ENCODE measurements at places on chromosomes 12 and 14.

GRCh38 chr12:130485291-130486145 is 147.8 kb downstream of the PIWIL1 start:
- DNase-seq, result no peak

- no peak for DNase-seq
These were observed 15.3 kb upstream of the DGLUCY start for GRCh38 chr14:91098591-91098990.

DNA sequence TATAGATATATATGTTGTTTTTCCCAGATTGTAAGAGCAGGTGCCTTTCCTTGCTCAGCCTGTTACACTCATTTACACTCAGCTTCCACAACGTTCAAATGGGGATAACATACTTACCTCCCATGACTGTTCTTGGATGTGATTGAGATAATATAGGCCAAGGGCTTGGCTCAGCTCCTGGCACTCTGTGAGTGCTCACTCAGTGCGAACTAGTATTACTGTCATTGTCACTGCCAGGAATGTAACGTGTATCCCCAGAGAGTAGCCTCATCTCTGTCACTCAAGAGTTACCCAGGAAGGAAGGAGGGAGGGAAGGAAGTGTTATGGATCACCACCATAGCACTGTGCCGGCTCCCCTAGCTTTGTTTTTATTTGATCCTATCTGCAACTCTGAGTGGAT is 307.9 kb downstream of the PDZRN4 start:
- DNase-seq, result no peak

DNA sequence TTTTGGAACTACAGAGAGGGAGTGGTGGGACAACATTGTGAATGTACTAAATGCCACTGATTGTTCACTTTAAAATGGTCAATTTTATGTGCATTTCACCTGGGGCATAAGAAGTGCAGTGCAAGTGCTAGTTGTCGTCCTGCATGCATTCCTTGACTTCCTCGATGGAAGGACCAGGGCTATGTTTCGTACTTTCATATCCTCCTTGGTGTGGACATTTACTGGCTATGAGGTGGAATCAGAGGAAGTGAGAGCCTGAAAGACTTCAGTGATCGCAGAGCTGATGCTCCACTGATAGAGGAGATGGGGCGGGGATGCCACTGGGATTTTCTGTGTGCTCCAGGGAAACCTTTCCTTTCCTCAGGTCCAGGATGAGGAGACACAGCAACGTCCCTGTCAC is 54.1 kb upstream of the DDX11 start:
- no peak for DNase-seq

DNA sequence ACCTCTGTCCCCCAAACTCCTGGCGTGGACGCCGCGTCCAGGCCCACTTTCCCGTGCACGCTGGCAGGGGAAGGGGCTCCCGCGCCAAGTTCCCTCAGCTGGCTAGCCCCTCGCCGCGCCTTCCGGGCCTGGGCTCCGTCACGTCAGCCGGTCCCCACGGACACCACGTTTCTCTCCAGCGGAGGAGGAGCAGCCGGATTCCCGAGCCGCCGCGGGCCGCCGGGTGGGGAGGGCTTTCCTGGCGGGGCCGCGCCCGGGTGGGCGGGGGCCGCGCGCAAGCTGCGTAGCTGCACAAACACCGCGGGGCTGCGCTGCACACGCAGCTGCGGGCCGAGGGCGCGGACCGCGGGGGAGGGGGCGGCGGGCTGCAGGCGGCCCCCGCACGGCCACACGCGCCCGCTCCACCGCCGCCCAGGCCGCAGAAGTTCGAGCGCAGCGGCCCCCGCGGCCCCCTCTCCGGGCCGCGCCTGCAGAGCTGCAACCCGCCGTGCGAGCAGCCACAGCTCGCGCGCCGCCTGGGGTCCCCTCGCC is 45.1 kb upstream of the PNMA1 start:
- no peak for DNase-seq

DNA sequence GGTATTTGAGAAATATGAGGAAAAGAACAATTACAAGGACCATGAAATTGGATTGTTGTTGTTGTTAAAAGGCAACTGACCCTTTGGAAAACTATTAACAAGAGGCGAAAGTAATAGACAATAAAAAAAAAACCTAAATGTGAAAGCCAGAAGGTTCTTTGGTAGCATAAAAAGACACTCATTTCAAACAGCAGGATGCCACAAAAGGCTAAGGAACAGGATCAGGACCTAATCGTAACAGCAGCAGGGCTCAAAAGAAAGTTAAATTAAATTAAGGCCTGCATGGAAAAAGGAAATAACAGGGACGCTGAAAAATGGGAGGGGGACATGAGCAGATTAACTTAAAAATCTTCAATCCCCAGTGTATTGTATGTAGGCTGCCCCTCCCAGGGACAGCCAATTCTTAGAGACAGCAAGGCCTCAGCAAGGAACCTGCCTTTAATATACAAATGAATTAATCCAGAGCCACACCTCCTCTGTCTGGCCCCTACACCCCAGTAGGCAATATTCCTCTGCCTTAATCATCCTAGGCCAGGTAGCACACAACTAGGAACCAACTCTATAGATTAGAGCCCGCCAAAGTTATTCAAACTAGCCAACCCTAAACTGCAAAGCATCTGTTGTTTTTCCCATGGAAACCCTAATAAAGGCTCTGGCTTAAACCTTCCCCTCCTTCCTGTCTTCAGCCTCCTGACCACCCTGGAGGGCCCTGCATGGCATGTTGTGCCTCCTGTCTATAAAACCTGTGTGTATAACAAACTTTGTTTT is 28.4 kb upstream of the AP4S1 start:
- DNase-seq, result no peak

- DNase-seq, result no peak
These were observed 18.2 kb downstream of the BICDL1 start for GRCh38 chr12:120007272-120007671.

GRCh38 chr14:75987201-75987970 is 1.8 kb downstream of the IFT43 start:
- no peak for DNase-seq

DNA sequence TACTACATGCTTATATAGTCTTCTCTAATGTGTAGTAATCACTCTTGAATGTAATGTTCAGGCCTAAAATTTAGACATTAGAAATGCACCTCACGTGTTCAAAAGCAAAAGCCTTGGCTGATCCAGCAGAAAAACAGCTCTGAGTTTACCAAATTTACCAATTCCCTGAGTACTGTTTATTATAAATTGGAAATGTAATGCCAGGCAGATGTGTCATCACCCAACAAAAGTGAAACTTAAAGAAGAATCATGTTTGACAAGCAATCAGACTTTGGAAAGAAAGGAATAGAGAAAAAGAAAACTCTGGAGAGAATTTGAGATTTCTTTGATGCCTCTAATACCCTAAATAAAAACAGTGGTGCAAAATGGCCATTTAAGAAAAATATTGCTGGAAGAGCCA is 26.5 kb upstream of the STRAP start:
- no peak for DNase-seq

- no peak for DNase-seq
These were observed 396.4 kb downstream of the ZFP36L1 start for GRCh38 chr14:68396461-68396860.

- no peak for DNase-seq
These were observed 76.1 kb downstream of the ALG10B start for GRCh38 chr12:38392554-38393144.

DNA sequence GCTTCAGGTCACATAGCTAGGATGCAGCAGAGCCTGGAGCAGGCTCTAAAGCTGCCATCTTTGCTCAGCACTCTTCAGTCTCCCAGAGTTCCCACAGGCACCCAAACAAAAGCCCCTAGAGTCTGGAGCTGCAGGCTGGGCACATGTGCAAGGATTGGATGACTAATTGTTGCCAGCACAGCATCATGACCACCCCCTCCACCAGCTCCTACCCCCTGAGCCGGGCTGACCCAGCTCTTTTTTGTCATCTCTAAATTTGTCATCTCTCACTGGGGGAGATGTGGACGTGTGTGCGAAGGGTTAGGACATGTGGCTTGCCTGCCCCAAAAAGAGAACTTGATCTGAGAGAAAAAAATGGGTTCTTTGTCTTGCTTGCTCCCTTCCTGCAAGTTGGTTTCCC is 4.3 kb upstream of the MMP19 start:
- DNase-seq, result no peak

- no peak for DNase-seq
These were observed 273.9 kb downstream of the TRHDE start for GRCh38 chr12:72546106-72546505.

GRCh38 chr12:20097626-20098025 is 270.7 kb upstream of the PDE3A start:
- DNase-seq, result no peak

DNA sequence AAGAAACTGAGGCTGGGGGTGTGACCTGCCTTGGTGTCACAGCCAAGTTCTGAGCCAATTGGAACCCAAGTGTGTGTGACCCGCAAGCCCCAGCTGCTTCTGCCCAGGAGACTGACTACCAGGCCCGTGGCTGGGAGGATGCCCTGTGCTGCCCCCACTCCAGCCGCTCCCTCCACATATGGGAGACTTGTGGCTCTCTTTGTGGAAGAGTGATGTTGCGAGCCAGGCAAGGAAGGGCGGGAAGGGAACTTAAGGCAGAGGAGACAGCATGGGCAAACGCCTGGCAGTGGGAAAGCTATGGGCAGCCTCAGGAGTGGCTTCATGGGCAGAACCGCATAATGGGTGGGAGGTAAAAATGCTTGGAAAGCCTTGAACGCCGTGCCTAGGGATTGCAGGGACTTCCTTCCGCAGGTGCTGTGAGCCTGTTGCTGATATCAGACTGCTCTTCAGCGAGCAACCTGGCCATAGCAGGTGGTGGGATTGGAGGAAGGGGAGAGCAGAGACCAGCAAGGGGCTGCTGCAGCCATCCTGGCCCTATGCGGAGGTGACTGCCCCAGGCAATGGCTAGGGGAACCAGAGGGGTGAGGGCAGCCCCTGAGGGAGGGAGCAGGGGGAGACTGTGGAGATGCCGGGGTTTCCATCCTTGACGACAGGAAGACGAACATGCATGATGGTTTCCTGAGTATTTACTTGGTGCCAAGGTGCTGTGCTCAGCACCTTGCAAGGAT is 115.7 kb downstream of the LGMN start:
- no peak for DNase-seq

- DNase-seq, result no peak
These were observed 24.8 kb downstream of the CLECL1 start for GRCh38 chr12:9707864-9708808.

DNA sequence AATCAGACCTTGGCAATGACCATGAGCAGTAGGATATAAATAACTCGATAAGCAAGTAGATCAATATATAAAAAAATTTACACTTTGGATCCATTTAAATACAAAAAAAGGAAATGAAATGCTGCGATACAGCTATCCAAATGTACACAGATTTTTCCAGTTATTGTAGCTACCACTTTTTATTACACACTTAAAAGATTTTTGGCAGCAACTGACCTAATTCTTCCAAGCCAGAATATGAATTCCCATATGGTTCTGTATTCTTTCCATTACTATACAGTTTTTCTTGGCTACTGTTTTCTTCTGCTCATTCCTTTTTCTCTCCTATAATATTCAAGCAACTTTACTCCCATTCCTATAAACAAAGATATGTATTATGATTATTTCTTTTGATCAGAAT is 52.2 kb downstream of the TMTC1 start:
- DNase-seq, result no peak

GRCh38 chr12:97167598-97167997 is 260.5 kb downstream of the NEDD1 start:
- no peak for DNase-seq

- DNase-seq, result no peak
These were observed 29.2 kb upstream of the C14orf180 start for GRCh38 chr14:104550340-104550860.

DNA sequence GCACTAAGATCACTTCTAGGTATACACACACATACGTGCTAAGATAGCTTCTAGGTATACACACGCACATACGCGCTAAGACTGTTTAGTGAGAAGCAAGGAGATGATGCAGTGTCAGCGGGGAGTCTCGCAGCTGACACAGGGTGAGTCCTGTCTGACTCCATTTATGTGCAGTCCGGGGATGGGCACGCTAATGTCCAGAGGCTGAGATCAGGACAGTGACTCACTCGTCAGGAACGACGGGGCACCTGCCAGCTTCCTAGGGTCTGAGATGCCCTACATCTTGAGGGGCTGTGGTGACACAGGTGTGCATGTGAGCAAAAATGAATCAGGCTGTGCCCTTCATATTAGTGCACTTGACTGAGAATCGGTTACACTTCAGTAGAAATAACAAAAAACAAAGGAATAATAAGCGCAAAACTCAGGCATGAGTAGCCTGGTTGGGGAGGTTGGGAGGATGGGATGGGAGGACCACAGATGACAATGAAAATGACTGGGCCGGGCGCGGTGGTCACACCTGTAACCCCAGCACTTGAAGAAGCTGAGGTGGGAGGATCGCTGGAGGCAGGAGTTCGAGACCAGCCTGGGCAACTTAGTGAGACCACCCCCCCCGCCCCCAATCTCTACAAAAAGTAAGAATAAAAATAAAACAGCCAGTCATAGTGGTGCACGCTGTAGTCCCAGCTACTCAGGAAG is 29.1 kb upstream of the ULK1 start:
- no peak for DNase-seq

GRCh38 chr12:28180786-28181185 is 9.5 kb upstream of the CCDC91 start:
- no peak for DNase-seq

- DNase-seq, result no peak
These were observed 47.7 kb downstream of the MVK start for GRCh38 chr12:109621211-109621694.

DNA sequence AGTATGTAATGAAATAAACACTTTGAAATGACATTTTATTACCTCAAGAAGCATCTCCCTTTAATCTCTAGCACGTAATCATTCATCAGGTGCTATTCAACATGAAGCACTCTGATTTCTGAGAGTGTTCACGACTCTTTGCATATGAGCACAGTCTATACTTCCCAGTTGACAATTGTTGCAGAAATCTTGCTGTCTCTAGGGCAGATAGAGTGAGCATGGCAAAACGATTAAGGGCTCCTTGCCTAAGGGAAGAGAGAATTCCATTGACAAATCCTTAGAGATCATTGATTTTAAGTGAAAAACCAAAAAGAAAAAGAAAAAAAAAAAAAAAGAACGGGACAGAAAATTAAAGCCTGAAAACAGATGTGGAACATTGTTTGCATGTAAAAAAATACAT is 107.6 kb downstream of the C12orf50 start:
- no peak for DNase-seq

- DNase-seq, result no peak
These were observed 53.4 kb downstream of the METTL25 start for GRCh38 chr12:82411546-82412230.

GRCh38 chr14:67875175-67876006 is 55.8 kb downstream of the RAD51B start:
- no peak for DNase-seq

Data from amygdala (tissue), 56 donors.